K562 (cell line): ENCODE measurements at places on chromosomes 4 and X. TPM values are rescaled to one million over a fixed set of nuclear protein-coding genes. Genes with fewer than 3 reads are reported as not detected.
A peak's percentile ranks its signal among the peaks of the same experiment; 100 is the strongest.

DNA sequence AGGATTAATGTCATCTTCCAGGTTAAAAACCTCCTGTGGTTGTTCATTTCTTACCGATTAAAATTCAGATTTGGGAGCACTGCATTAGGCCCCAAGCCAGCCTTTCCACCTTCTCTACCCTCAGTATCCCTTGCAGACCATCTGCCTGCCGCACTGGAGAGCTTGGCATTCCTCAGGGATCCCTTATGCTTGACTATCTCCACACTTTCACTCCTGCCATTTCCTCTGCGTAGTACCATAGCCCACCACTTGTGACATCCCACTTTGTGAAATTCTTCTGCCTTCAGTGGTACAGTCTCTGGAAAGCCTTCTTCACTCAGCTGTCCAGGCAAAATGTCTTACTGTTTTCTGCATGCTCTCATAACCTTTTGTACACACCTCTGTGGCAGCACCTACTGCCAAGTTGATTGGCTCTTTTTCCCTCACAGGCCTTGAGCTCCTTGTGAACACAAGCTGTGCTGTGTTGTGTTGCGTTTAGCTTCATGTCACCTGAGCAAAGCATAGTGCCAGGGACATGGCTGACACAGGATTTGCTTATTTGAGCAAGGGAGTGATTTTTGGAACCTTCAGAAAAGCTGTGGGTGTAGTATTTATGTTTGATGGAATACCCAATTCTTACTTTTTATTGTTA lies 156.4 kb downstream of the ARX start:
- H3K36me3 ChIP-seq = peaks cover 30% of the 10 kb centered on the region
- no peak overlapping the region for H3K4me3 ChIP-seq
- no peaks in the 10 kb centered on the region for H3K4me1 ChIP-seq
- no peak for DNase-seq
- H3K27ac ChIP-seq = no peak overlapping the region

GRCh38 chr4:91267543-91267942 lies 1036.2 kb upstream of the GRID2 start:
- H3K4me1 ChIP-seq = no peaks in the 10 kb centered on the region
- no peaks in the 10 kb centered on the region for H3K27me3 ChIP-seq
- no peak overlapping the region for H3K4me3 ChIP-seq
- no peak overlapping the region for H3K27ac ChIP-seq
- no peak for DNase-seq

GRCh38 chrX:17042037-17042436 lies 95.6 kb downstream of the REPS2 start:
- H3K36me3 ChIP-seq = no peaks in the 10 kb centered on the region
- no peaks in the 10 kb centered on the region; the same call in 2 of the 3 replicates for H3K27me3 ChIP-seq
- no peak overlapping the region for H3K4me3 ChIP-seq
- no peak for DNase-seq
- no peak overlapping the region for H3K27ac ChIP-seq

DNA sequence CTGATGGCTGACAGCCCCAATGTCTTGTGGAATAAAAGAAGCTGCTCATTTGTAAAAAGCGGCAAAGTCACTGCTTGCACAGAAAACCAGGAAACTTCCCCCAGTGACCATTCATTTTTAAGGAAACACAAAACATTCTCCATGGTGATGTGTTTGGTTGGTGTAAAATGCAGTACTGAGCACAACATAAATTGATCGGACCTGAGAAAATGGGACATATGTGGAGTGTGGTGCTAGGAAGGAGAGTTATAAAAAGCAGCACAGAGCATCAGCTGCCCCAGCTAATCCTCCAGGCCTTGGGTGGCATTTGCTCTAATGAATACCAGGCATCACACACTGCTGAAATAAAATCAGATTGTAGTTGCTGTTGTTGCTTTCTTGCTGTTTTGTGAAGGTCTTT lies 55.2 kb downstream of the GLRA2 start:
- H3K27me3 ChIP-seq = no peaks in the 10 kb centered on the region
- H3K36me3 ChIP-seq = no peaks in the 10 kb centered on the region
- H3K4me3 ChIP-seq = no peak overlapping the region
- no peak overlapping the region for H3K27ac ChIP-seq
- DNase-seq = no peak

- H3K4me1 ChIP-seq = no peaks in the 10 kb centered on the region; the same call in 2 of the 3 replicates
- H3K36me3 ChIP-seq = no peaks in the 10 kb centered on the region
- H3K4me3 ChIP-seq = no peak overlapping the region
- no peak for DNase-seq
- H3K27ac ChIP-seq = no peak overlapping the region
- no peaks in the 10 kb centered on the region; the same call in 1 of the 2 replicates for H3K27me3 ChIP-seq
Measured at GRCh38 chrX:15864629-15865028, 10.0 kb upstream of the AP1S2 start.

- no peaks in the 10 kb centered on the region; the same call in 2 of the 3 replicates for H3K27me3 ChIP-seq
- no peak overlapping the region for H3K4me3 ChIP-seq
- H3K27ac ChIP-seq = no peak overlapping the region
- no peaks in the 10 kb centered on the region for H3K4me1 ChIP-seq
- DNase-seq = no peak
- no peaks in the 10 kb centered on the region for H3K36me3 ChIP-seq
Measured at GRCh38 chr4:75584067-75584466, 28.2 kb downstream of the ODAPH start.

DNA sequence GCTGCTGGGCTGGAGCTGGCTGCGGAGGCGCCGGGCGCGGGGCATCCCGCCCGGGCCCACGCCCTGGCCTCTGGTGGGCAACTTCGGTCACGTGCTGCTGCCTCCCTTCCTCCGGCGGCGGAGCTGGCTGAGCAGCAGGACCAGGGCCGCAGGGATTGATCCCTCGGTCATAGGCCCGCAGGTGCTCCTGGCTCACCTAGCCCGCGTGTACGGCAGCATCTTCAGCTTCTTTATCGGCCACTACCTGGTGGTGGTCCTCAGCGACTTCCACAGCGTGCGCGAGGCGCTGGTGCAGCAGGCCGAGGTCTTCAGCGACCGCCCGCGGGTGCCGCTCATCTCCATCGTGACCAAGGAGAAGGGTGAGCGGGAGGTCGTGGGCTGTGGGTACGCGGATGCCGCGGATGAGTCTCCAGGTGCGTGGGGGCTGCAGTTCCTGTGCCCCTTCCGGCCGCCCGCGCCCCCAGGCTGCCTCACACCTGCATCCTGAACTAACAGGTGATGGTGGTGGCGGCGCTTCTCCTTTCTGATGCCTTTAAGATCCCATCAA lies 499 bp downstream of the CYP2U1 start:
- no peaks in the 10 kb centered on the region for H3K36me3 ChIP-seq
- no peak for DNase-seq

GRCh38 chrX:71111921-71112431 lies 599 bp upstream of the IL2RG start:
- peak overlapping the region; percentile 65 for H3K27ac ChIP-seq
- no peak overlapping the region for H3K4me3 ChIP-seq
- no peaks in the 10 kb centered on the region for H3K27me3 ChIP-seq
- no peaks in the 10 kb centered on the region for H3K36me3 ChIP-seq

Gene GAGE12J
- total RNA-seq = not detected in 2 replicates

DNA sequence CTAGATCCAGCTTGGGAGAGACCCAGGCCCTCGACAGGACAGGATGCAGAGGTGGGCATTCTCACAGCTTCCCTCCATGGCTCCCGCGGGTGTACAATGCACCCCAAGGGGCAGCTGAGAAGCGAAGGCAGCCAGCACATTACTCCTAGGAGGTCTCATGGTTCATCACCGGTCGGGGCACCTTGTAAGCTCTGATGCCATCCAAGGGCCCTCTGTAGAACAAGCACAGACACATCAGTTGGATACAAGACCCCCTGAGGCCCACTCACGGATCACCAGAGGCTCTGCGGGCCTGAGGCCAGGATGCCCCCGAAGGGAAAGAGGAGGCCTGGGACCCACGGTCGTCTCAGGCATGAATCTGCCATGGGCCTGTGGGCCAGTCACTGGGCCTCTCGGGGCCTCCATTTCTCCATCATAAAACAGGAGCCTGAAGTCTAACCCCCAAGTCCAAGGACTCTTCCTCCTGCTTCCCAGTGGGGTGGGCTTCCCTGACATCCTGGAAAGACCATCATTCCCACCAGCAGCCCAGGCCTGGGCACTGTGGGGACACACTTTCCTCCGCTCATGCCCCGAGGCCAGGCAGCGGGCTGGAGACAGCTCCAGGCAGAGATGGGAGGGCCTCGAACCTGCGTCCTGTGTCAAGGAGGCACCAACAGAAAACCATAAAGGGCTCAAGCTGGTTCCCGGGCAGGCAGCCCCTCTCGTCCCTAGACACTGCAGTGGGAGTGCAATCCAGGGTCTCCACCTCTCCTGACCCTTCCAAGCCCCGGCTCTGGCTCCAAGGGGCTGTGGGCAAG lies 20.1 kb downstream of the HMX1 start:
- no peak overlapping the region for H3K27ac ChIP-seq
- no peak overlapping the region for H3K4me3 ChIP-seq
- DNase-seq = no peak
- H3K4me1 ChIP-seq = no peaks in the 10 kb centered on the region
- H3K27me3 ChIP-seq = peaks cover 4% of the 10 kb centered on the region; the same call in 1 of the 3 replicates

DNA sequence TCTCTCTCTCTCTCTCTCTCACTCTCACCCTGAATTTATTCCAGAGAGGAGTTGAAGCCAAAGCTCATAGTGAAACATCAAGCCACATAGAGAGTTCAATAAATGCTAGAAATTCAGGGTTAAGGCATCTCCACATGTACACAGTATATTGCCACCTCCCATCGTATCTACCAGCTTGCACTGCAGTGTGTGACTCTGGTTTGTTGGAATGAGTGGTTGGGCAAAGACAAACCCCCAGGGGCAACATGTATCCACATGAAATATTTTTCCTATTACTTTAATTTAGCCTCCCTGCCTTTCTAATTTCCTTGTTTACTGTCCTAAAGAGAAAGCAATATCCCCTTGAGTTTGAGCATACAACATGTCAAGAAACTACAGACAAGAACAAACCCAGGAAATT lies 247.3 kb downstream of the SPATA18 start:
- no peak overlapping the region for H3K27ac ChIP-seq
- no peaks in the 10 kb centered on the region for H3K36me3 ChIP-seq
- H3K4me3 ChIP-seq = no peak overlapping the region
- no peaks in the 10 kb centered on the region; the same call in 1 of the 2 replicates for H3K27me3 ChIP-seq
- no peaks in the 10 kb centered on the region for H3K4me1 ChIP-seq

DNA sequence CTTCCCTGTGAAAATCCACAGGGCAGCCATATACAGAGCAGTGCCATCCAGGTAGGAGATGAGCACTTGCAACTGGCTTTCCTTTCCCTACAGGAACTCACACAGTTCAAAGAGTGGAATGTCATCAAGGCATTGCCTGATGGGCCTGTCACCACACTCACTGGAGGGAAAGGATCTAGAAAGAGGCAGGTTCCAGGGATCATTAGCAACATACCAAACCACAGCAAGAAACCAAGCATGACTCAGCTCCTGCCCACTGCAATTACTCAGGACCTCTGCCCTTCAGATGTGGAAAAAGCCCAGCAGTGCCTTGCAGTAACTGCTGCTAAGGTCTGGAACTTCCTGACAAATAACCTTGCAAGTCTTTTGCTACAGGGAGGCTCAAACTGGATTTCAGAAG lies 101.2 kb downstream of the ZNF674 start:
- H3K4me1 ChIP-seq = no peaks in the 10 kb centered on the region
- H3K27me3 ChIP-seq = no peaks in the 10 kb centered on the region
- DNase-seq = peak; percentile 4
- no peaks in the 10 kb centered on the region for H3K36me3 ChIP-seq
- no peak overlapping the region for H3K27ac ChIP-seq
- no peak overlapping the region for H3K4me3 ChIP-seq

- no peaks in the 10 kb centered on the region for H3K27me3 ChIP-seq
- DNase-seq = peak; percentile 43
- no peaks in the 10 kb centered on the region; the same call in 2 of the 3 replicates for H3K36me3 ChIP-seq
- H3K4me3 ChIP-seq = 0 out of 2 replicates have a peak overlapping the region, but pooled peaks have one; percentile 8
- H3K27ac ChIP-seq = peak overlapping the region; percentile 89
- peaks cover 19% of the 10 kb centered on the region for H3K4me1 ChIP-seq
Measured at GRCh38 chr4:38621028-38621684, 42.8 kb upstream of the KLF3 start.

DNA sequence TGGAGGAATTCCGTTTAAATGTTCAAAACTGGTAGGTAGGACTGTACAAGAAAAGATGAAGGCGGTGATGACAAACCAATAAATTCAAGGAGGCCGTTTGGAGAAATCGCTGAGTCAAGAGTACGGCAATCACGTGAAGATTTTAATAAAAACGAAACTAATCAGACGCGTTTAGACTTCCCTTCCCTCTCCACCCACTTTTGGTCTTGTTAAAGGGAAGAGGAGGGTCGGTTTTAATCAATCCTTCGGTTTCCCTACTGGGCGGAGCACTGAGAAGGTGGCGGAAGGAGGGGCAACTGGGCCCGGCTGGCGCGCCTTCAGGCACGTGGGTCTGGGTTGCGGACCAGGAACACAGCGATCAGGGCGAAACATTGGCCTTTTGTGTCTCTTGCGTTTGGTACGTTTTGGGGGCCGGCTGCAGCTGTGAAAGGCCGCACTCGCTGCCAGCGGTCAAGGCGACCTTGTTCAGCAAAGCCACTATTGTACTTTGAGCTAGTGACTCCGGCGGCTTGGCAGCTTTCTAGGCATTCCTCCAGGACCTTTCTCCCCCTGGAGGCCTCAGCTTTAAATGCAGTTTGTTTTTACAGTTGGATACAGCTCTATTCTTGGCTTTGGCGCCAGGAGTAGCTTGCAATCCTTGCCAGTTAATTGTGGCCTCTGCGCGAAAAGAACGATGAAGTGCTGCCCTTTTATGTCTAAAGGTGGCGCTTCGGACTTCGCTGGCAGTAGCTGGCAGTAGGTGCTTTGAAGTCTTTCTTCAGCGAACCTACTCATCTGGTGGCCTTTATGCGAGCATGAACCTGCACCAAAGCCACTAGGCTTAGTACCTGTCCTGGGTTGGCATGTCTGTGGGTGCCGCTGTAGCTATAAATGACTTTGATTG lies 16.8 kb upstream of the LAMP2 start:
- peaks cover 20% of the 10 kb centered on the region for H3K4me1 ChIP-seq
- peak overlapping the region; percentile 34 for H3K4me3 ChIP-seq
- no peaks in the 10 kb centered on the region for H3K27me3 ChIP-seq
- peak overlapping the region; percentile 96 for H3K27ac ChIP-seq

GRCh38 chr4:153248641-153249198 lies 44.5 kb downstream of the TRIM2 start:
- no peaks in the 10 kb centered on the region; the same call in 2 of the 3 replicates for H3K4me1 ChIP-seq
- H3K36me3 ChIP-seq = no peaks in the 10 kb centered on the region
- DNase-seq = no peak
- peaks cover 36% of the 10 kb centered on the region for H3K27me3 ChIP-seq
- no peak overlapping the region for H3K27ac ChIP-seq

GRCh38 chrX:10393899-10394298 lies 226.5 kb downstream of the MID1 start:
- H3K27ac ChIP-seq = no peak overlapping the region
- no peak overlapping the region for H3K4me3 ChIP-seq
- no peaks in the 10 kb centered on the region for H3K36me3 ChIP-seq
- no peaks in the 10 kb centered on the region for H3K27me3 ChIP-seq
- no peak for DNase-seq

Gene SLC49A3
- total RNA-seq = 0.24 and 0.29 TPM in 2 replicates

- DNase-seq = peak; percentile 73
- H3K36me3 ChIP-seq = no peaks in the 10 kb centered on the region
- peaks cover 14% of the 10 kb centered on the region; the same call in 2 of the 3 replicates for H3K4me1 ChIP-seq
- peaks cover 4% of the 10 kb centered on the region; the same call in 2 of the 3 replicates for H3K27me3 ChIP-seq
- no peak overlapping the region for H3K4me3 ChIP-seq
Measured at GRCh38 chr4:105996845-105997244, 101.6 kb downstream of the NPNT start.

GRCh38 chr4:41619161-41619560 lies 81.2 kb downstream of the LIMCH1 start:
- no peaks in the 10 kb centered on the region for H3K4me1 ChIP-seq
- no peak overlapping the region for H3K4me3 ChIP-seq
- no peaks in the 10 kb centered on the region for H3K36me3 ChIP-seq
- no peaks in the 10 kb centered on the region for H3K27me3 ChIP-seq
